Activated naive CD8-positive, alpha-beta T cell treated with anti-CD3 and anti-CD28 coated beads, Interleukin-2, amount 10 ng/mL, durations not matched to agents 7 days and 5 days (primary cell): ENCODE measurements at places on chromosomes 13 and 19.

GRCh38 chr13:45092663-45093062 is 27.6 kb upstream of the GTF2F2 start:
- H3K27ac ChIP-seq, result no peak overlapping the region
- H3K4me3 ChIP-seq, result no peak overlapping the region
- H3K27me3 ChIP-seq, result peaks cover 16% of the 10 kb centered on the region
- DNase-seq, result no peak
- no peaks in the 10 kb centered on the region for H3K36me3 ChIP-seq

DNA sequence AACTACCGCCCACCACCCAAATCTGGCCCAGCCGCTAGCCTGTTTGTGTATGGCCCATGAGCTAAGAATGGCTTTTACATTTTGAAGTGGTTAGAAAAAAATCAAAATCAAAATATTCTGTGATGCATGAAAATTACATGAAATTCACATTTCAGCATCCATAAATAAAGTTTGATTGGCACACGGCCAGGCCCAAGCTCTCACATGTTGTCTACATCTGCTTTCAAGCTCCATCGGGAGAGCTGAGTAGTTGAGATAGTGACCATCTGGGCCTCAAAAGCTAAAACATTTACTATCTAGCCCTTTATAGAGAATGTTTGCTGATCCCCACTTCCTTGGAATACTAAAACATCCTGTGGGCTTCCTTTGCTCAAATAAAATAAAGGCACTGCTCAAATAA is 14.5 kb downstream of the RFX2 start:
- H3K27ac ChIP-seq, result no peak overlapping the region
- no peak for DNase-seq
- H3K4me1 ChIP-seq, result peaks cover 8% of the 10 kb centered on the region
- H3K27me3 ChIP-seq, result no peaks in the 10 kb centered on the region

DNA sequence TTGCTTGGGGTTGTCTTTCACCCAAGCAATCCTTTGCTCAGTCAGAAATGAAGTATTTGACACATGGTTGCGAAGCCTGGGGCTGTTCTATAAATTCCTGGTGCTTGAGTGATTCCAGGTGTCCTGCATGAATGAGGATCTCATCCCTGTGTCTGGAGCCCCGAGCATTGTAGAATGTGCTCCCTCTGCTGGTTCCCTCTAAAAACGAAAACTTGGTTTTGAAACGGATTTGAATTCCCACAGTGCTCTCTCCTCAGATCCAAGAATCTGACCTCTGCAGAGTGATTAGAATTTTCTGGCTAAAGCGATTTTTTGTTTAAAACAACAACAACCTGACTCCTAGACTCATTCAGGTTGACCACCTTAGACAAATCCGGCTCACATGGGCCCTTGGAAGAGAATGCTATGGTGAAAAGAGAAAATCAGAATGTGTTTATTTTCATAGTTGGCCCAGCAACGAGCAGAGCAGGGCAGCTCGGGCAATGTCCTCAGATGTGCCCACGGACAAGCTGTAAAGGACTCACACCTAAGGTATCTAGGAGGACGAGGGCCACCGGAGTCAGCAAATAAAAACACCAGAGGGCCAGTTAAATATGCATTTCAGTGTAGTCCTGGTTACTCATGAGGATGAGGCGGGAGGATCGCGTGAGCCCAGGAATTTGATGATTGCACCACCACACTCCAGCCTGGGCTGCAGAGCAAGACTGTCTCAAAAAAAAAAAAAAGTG is 8.7 kb upstream of the ATP12A start:
- H3K4me3 ChIP-seq, result no peak overlapping the region
- H3K27ac ChIP-seq, result no peak overlapping the region
- H3K27me3 ChIP-seq, result peaks cover 6% of the 10 kb centered on the region
- H3K36me3 ChIP-seq, result no peaks in the 10 kb centered on the region
- DNase-seq, result no peak

- H3K4me1 ChIP-seq, result no peaks in the 10 kb centered on the region
- no peak overlapping the region for H3K4me3 ChIP-seq
- no peak overlapping the region for H3K27ac ChIP-seq
- no peak for DNase-seq
- no peaks in the 10 kb centered on the region for H3K27me3 ChIP-seq
Observed at GRCh38 chr13:71082631-71083030, 784.4 kb downstream of the DACH1 start.

- H3K36me3 ChIP-seq, result peaks cover 1% of the 10 kb centered on the region
- no peak overlapping the region for H3K27ac ChIP-seq
- H3K4me1 ChIP-seq, result peaks cover 1% of the 10 kb centered on the region
- no peaks in the 10 kb centered on the region for H3K27me3 ChIP-seq
- no peak for DNase-seq
Observed at GRCh38 chr13:45238945-45239795, 38.3 kb upstream of the KCTD4 start.
